ENCODE measurements at places on chromosomes 13 and 19.
A peak's percentile ranks its signal among the peaks of the same experiment; 100 is the strongest.

- DNase-seq: no peak
These were observed 70.6 kb upstream of the SERP2 start for GRCh38 chr13:44302940-44303575.

DNA sequence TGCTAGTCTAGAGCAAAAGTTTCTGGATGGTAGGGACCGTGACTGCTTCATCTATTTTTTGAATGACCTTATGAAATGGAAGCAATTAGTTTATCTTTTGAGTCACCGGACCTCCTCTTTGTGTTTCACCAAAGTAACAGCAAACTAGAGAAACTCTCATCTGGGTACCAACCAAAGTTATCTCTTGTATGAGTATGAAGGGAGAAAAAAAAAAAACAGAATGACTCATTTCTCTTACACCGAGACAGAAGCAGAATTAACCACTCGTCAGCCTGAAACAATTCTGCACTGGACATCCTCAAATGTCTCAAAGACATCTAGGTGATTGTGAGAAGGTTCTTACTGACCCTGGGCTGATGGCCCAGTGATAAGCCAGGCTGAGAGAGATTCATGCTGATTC lies 18.3 kb downstream of the ZNF100 start:
- DNase-seq: no peak

- DNase-seq: no peak
These were observed 50.0 kb upstream of the TMTC4 start for GRCh38 chr13:100724568-100724967.

- DNase-seq: peak; percentile 17
These were observed 5.0 kb downstream of the RNF113B start for GRCh38 chr13:98171900-98172589.

GRCh38 chr13:110680852-110681251 lies 25.1 kb downstream of the CARS2 start:
- DNase-seq: no peak

DNA sequence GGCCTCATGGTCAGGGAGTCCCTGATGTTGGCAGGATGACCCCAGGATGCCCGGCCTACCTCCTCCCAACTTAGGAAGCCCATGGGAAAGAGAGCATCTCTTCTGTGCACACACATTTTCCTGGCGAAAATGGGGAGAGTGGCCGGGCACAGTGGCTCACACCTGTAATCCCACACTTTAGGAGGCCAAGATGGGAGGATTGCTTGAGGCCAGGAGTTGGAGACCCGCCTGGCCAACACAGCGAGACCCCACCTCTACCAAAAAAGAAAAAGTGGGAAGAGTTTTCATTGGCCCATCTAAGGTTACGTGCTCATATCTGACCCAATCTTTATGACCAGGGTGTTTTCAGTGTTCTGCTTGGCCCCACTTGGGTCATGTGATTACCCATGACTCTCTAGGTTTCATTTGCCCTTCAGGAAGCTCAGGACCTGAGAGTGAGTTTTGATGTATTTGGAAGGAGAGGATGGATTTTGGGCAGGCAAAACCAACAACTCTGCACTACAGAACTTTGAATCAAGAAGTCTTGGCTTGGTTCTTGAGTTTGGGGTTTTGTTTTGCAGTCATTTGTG lies 33.6 kb upstream of the SHKBP1 start:
- DNase-seq: no peak

GRCh38 chr19:37963190-37963936 lies 56.4 kb downstream of the SIPA1L3 start:
- DNase-seq: no peak

DNA sequence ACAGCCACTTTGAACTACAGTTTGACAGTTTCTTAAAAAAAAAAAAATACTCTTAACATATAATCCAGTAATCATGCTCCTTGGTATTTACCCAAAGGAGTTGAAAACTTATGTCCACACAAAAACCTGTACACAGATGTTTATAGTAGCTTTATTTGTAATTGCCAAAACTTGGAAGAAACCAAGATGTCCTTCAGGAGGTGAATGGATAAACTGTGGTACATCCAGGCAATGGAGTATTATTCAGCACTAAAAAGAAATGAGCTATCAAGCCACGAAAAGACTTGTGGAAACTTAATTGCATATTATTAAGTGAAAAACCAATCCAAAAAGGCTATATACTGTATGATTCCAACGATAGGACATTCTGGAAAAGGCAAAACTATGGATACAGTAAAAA lies 44.9 kb downstream of the RCBTB2 start:
- no peak for DNase-seq

DNA sequence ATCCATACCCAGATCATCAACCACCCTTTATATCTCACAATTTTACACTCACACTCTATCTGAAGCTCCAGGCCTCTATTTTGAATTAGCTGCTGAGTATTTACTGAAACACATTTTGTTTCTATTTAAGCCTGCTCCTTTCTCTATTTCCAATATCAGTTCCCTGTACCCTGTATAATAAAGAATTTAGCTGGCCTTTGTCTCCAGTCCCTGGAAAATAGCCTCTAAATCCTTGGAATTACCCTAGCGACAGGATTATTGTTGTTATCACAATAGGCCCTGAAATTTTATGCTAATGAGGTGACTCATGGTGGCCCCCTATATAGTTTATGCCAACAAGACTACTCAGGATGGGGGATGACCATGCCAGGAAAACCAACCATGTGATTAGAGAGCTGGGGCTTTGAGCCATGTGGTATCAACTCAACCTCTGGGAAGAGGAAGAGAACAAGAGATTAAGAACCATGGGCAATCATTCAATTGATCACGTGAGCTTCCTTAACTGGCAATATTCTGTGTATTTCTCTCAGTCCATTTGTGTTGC lies 72.7 kb downstream of the KATNAL1 start:
- DNase-seq: no peak

DNA sequence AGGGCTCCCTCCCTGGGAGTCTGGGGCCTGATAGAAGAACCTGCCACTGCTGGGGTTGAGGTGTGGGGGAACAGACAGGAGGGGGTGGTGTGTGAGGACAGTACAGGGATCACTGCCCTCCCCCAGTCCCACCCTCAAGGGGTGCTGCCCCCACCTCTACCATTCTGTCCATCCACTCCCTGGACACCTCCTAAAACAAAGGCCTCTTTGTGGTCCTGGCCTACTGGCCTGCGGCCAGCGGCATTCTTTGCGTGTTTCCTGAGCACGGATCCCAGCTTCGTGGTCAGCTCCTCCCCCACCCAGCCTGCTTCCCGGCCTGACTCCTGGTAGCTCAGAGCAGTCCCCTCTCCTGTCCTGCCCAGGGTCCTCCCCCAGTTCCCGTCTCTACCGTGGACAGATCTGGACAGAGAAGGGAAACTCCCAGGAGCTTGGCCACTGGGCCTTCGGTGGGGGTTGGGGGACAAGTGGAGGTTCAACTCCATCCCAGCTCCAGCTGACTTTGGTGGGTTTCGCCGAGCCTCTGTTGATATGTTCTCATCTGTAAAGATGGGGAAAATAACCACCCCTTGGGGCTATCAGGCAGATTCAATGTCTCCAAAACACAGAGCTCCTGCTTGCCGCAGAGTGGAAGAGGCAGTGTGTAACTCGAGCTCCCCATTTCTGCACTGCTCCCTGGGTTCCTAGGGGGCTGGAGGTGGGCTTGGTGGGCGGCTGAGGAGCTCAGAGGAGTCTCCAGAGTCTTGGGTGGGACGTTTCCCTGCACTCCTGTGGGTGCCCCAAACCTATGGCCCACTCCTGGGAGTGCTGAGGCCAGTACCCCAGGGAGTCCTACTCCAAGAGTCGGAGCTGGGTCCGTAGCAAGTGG lies 48.7 kb downstream of the LYL1 start:
- DNase-seq: no peak

DNA sequence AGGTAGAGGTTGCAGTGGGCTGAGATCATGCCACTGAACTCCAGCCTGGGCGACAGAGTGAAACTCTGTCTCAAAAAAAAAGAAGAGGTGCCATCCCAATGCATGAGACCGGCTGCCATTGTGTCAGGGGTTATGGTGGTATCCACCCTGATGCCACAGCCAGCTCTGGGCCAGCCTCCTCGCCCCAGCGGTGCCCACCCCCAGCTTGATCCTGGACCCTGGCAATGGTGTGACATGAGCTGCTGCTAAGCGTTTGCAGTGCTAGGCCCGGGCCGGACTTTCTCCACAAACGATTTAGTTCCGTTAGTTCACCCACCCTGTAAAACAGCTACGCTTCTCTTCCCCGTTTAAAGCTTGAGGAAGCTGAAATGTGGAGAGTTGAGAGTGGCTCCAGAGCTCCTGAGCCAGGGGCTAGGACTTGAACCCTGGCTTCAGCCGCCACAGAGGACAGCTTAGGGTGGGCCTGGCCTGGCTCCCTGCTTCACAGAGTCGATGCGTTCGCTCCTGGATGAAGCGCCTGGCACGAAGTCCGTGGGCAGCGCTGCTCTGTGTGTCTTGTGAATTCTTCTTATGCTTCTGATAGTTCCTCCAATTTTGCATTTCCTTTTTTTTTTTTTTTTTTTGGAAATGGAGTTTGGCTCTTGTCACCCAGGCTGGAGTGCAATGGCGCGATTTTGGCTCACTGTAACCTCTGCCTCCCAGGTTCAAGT lies 25.5 kb downstream of the NKPD1 start:
- DNase-seq: no peak

GRCh38 chr13:79749984-79750551 lies 269.1 kb downstream of the NDFIP2 start:
- no peak for DNase-seq

DNA sequence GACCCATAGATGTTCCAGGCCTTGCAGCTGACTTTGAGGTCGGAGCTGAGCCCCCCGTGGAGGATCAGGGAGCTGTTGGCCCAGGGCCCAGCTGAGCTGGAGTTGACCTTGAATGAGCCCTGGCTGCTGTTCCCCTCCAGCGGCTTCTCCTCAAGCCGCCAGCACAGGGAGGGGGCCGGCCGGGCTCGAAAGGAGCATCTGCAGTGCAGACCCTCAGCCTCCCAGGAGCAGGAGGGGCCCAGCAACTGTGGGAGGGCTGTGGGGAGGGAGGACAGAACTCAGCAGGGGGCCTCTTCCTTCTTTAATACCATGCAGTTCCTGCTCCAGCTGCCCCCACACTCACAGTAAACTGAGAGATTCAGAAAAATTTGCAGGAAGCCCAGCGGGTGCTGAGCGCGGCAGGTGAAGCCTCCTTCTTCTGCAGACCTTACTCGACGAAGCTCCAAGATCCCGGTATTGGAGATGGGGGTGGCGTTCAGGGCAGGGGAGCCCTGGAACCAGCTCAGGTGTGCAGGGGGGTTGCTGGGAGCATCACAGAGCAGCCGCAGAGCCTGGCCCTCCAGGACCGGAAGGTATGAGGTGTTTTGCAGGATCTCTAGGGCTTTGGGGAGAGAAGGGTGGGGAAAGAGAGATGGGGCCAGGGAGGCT lies 2.6 kb downstream of the SIGLEC5 start:
- DNase-seq: no peak

DNA sequence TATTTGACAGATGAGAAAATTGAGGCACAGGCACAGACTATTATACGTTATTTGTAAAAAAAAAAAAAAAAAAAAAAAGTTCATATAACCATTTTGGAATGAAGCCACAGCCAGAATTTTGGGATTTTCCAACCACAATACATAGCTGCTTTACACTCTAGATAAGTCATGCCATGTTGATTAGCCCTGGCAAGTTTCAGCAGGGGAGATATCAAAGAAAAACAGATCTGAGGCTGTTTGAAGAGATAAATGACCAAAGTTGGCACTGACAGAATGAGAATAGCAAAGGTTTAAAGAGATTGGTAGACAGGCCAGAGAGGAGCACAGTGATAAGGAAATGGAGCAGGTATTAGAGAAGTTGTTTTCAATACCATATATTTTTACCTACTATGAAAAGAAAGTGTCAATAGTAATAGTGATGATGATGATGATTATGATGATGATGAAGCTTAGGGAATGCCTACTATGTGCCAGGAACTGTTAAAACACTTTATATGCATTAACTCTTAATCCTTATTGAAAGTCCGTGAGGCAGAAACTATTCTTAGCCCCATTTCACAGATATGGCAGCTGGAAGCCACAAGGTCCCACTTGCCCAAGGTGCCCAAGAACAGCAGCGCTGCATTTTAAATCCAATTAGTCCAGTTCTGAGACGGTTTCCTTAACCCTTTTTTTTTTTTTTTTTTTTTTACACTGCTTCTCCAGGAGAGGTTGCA lies 105.5 kb downstream of the MBNL2 start:
- DNase-seq: no peak

GRCh38 chr13:100796463-100796862 lies 121.9 kb upstream of the TMTC4 start:
- DNase-seq: no peak

DNA sequence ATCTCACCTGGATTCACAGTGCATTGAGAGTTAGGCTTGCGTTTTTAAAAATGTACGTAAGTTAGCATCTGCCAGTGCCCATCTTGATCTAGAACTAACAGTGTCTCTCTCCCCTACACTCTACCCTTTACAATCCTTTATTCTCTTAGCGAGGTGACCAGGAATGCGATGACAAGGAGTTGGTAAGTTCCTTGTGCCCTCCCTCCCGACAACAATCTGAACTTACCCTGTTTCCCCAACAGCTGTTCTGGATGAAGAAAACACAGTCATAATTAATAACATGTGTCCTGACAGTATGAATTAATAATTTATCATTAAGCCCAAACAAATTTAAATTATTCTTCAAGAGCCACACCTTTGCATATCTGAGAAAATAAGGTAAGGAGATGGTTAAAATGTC lies 6.3 kb downstream of the TSHZ3 start:
- no peak for DNase-seq

DNA sequence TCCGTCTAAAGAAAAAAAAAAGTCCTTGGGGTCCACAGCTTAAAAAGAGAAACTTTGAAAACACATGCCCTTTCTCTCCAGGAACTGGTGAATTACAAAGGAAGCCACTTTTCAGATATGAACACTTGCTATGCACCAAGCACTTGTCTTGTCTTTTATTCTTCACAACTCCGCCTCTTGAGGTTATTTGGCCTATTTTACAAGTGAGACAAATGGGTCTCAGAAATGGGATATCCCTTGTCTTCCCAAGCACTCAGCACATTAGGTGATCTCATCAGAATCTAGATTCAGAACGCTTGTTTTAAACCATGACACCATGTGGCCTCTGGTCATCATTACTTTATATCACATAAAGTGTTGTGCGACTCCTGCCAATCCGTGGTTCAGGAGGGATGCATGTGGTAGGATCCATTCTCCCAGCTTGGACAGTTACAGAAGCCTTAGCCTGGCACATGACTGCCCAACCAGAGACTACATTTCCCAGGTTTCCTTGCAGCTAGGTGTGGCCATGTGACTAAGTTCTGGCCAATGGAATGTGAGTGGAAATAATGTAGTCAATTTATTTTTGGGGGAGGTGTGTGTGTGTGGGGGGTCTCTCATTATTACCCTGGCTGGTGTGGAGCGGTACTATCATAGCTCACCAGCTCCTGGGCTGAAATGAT lies 13.9 kb downstream of the TSKS start:
- DNase-seq: no peak

DNA sequence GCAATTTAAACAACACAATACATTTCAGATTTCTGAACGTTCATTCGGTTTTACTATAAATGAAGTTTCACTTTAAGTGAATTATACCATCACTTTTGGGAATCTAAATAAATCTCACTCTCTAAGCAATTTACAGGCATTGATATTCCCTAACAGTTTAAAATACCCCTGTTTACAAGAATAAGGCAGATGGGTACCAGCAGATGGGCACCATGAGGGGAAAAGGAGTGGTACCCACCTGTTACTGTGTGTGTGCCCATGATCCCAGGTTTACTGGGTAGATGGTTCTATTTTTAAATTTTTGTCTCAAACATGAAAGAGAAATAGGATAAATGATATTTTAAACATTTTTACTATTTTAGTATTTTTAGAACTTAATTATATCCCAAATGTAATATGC lies 212.9 kb downstream of the PCDH9 start:
- no peak for DNase-seq

- DNase-seq: no peak
These were observed 45.2 kb downstream of the GPR180 start for GRCh38 chr13:94646904-94647303.
